Neural progenitor cell (in vitro differentiated cells): ENCODE measurements at places on chromosomes 2 and 18.

DNA sequence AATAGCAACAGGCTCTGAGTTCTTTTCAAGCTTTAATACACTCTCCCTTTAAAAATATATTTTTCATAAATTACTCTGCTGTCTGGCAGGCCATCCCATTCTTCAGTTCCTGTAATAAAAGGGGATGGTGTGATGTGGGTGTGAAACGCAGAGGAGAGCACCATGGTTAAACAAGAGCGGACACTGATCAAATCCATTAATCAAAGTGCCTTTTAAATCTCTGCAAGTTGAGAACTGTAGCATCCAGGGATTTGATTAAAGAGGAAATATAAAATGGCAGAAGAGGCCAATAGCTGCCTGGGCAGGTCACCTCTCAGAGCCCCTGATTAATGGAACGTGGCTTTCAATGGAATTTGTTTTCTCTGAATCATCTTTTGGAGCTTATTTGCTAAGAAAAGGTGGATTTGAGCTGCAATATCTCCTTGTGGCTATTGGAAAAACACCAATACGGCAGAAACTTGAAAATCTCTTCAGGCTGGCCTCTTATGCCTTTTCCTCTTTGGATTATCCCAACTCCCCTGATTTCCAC, 96.9 kb downstream of the ACTR3 start:
- DNase-seq: no peak

DNA sequence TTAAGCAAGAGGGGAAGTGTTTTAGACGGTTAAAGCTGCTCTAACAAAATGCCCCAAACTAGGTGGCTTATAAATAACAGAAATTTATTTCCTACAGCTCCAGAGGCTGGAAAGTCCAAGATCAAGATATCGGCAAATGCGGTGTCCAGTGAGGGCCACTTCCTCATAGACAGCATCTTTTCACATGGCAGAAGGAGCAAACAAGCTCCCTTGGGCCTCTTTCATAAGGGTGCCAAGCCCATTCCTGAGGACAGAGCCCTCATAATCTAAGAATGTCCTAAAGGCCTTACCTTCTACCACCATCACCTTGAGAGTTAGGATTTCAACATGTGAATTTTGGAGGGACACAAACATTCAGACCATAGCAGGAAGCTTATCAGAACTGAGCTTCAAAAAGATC, 57.3 kb upstream of the PPP1CB start:
- DNase-seq: no peak

DNA sequence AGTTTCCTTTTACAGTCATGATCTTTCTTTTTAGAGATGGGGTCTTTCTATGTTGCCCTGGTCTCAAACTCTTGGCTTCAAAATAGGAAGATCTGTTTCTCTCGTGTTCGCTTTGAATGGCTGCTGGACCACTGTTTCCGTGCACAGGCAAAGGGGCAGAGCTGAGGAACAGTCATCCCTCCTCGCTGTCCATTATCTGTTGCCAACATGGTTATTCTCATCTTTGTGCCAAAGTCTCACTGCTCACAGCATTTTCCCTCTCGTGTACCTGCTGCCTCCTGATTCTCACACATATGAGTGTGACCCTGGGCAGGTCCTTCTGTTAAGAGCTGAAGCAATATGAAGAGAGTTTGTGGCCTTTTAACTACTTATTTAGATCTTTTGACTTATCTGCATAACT, 28.0 kb upstream of the CCNYL1 start:
- DNase-seq: no peak

GRCh38 chr2:217792626-217793527, 209.9 kb downstream of the TNS1 start:
- no peak for DNase-seq

DNA sequence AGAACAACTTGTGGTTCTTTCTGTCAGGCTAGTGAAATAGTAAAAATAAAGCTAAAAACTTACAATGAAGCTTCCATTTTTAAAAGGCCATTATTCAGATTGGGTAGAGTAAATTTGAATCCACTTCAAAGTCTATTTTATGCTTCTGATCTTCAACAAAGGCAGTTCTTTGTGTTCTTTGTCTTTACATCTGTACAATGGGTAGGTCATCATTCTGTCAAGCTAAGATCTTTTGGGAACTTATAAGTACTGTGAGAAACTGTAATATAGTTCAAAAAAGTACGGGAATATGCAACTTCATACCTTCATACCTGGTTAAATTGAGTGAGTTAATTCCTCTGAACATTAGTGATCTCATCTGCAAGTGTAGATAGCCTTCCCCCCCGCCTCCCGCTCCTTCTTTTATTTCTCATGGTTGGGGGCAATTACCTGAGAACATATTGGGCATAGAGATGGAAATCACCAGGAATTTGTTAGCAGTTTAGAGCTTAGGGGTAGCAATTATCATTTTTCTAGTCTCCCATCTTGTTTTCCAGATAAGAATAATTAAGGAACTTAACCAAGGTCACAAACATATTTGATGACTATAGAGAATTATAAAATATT, 9.7 kb downstream of the CNOT9 start:
- no peak for DNase-seq

DNA sequence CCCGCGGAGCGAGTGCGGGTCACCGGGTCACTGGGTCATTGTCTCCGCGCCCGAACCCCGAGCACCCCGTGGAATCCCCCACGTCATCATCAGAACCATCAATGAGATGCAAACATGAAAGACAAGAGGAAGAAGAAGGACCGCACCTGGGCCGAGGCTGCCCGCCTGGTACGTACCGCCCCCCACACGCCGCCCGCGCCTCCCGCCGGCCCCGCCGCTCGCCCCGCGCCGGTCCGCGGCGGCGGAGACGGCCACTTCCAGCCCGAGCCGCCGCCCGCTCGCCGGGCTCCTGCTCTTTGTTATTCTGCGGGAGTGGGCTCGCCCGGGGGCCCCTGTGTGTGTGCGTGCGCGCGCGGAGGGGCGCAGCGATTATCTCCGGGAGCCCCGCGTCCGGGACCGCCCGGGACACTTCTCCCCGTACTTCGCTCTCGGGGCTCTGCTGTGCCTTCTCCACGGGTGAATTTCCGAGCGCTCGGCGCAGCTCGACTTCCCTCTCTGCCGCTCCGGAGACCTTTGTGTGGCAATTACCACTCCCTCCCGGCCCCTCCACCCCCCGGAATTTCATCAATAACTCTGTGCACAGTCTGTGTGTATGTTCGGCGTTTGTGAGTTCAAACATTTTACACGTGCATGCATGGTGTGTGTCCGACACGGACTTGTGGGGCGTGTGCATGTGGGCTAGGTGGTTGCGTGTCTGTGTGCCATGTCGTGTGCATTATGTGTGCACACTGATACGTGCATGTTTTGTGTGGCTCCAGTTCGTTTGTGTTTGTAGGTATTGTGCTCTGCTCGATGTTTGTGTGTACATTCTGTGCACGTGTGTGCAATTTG, 714 bp downstream of the ASXL3 start:
- DNase-seq: peak; percentile 72

DNA sequence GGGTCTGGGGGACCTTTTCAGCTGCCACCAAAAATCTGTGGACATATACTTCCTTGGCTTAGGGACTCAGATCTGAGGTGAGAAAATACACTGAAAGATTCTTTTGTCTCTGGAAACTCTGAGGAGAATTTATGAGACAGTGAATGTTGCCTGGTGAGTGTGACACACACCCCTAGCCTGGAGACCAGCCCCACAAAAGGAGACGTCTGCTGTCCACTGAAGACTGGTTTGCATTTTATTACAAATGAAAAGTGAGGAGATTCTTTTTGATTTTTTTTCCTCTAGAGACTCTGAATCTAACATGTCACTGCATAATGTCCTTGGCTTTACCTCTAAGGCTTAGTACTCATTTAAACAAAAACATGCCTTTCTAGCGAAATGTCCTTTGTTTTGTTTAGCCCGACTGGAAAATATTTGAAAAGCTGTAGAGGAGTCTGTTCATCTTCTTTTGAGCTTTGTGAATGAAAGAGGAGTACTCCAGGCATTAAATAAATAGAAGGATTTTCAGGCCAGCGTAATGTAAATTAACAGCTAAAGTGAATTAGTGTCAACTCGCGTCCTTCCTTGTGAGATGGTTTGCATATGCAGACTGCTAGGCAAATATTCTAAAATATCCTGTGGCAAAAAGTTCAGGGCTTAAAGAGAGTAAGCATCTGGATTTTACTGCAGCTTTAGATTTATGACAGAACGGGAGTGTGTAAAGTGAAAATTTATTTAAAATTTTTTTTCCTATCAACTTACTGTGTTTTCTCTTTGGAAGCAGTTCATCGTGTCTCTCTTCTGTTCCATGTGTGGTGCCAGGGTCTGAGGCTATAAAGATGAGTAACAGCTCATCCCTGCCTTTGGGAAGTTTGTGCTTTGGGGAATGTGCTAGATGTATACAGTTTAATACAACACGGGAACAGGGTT, 125.4 kb downstream of the VWA3B start:
- DNase-seq: peak; percentile 49

DNA sequence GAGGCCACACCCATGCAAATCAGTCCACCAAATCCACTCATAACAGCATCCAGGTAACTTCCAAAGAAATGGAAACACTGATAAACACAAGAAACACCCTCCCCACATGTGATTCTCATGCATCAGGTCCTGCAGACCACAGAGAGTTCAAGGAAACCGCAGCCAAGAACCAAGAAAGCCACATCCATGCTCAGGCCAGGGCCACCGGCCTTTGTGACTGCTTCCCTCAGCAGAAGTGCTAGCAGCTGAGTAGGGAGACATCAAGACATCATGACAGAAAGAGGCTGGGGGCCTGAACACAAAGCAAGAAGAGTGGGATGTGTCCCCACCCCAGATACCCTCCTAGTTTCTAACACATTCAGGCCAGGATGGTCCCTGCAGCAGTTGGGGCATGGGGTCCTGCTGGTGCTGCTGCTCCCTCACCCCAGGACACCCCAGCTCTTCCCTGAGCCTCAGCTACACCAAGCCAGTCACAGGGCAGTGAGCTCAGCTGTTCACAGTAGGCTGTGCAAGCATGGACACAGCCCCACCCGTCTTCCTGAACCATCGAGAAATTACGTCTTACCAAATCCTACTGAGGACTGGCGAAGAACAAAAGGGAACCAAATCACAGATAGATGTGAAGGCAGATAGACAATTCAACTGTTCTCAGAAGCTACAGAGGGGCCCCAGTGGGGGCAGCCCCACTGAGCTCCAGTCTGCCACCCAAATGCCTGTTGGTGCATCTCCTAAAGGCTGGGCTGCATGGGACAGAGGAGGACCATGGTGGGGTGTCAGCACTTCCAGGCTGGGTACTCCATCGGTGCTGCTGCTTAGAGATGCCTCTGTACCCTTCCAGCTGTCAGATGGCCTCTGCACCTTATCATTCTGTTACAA, 60.9 kb downstream of the HDAC4 start:
- DNase-seq: no peak

DNA sequence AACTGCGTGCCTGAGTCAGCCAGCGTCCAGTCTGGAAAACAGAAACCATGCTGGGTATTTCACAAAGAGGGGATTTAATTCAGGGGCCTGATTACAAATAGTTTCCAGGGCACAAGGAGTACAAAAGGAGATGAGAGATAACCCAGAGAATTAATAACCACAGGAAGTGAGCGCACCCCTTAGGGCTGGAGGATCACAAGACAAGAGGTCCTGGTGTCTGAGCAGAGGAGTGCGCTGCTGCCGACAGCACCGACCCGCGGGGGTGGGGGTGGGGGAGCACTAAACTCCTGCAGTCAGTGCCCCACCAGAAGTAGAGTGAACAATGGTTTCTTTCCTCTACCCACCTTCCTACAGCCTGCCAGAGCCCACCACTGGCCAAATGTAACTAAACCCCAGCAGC, 20.8 kb upstream of the MAL start:
- DNase-seq: no peak

DNA sequence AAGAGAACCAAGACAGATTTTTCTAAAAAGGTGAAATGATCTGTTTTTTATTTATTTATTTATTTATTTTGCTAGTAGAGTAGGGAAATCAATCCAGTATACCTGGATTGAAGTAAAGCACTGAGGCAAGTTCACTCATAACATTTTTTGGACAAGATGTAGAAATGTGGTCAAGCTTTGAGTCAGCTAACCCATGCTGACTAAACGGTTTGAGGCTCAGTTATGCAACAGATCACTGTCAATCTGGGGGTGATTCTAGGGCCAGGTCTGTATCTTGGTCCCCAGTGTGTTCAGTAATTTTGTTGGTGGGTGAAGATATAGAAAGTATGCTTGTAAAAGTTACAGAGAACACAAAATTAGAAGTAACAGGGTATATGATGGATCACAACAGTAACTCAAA, 60.2 kb downstream of the RMDN2 start:
- DNase-seq: no peak

- DNase-seq: peak; percentile 96
Observed at GRCh38 chr18:3451183-3451988, 1.4 kb downstream of the TGIF1 start.

GRCh38 chr2:19086231-19086651, 272.2 kb downstream of the OSR1 start:
- peak; percentile 33 for DNase-seq

- DNase-seq: no peak
Observed at GRCh38 chr18:34760444-34760843, 50.3 kb downstream of the DTNA start.

DNA sequence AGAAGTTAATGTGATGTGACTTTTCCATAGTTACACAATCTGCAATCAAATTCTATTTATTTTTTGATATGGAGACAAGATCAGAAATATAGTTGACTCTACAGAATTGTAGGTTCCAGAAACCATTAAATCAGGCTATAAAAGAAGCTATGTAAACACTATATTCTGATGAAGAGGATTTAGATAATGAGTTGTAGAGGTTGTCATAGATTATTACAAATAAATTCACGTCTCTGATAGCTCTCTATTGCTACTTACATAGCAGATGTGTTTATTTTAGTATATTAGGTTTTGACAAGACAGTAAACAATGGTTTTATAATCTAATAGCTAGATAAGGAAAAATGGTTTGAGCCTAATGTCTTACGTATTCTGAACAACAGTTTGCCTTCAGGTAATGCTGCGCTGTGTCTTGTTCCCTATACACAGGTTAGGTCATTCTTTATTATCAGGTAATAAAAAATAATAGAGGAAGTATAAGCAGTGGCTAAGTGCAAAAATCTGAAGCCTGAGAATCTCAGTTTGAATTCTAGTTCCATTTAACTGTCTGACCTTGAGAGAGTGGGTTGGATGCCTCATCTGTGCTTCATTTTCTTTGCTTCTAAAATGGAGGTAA, 93.4 kb downstream of the PPP1R1C start:
- no peak for DNase-seq

- DNase-seq: no peak
Observed at GRCh38 chr2:39118786-39119499, 1.9 kb downstream of the SOS1 start.

GRCh38 chr2:157168501-157168900, 89.0 kb upstream of the GALNT5 start:
- no peak for DNase-seq

- DNase-seq: no peak
Observed at GRCh38 chr2:190415794-190416775, 7.9 kb downstream of the MFSD6 start.

- peak; percentile 64 for DNase-seq
Observed at GRCh38 chr2:197675711-197676188, 363 bp upstream of the RFTN2 start.

GRCh38 chr2:122179492-122180165, 424.2 kb downstream of the TSN start:
- DNase-seq: no peak

GRCh38 chr18:10442551-10442971, 11.9 kb upstream of the APCDD1 start:
- DNase-seq: peak; percentile 16

GRCh38 chr2:144234542-144234871, 285.4 kb downstream of the ZEB2 start:
- DNase-seq: no peak

- DNase-seq: no peak
Observed at GRCh38 chr2:195721042-195721441, 64.0 kb downstream of the SLC39A10 start.

GRCh38 chr2:58984731-58985130, 743.6 kb upstream of the FANCL start:
- no peak for DNase-seq
